Globus pallidus (tissue), 1 donor: ENCODE measurements at places on chromosomes 12 and 14.
A peak's percentile ranks its signal among the peaks of the same experiment; 100 is the strongest.

- DNase-seq: no peak
Observed at GRCh38 chr12:59010118-59010517, 89.8 kb upstream of the LRIG3 start.

DNA sequence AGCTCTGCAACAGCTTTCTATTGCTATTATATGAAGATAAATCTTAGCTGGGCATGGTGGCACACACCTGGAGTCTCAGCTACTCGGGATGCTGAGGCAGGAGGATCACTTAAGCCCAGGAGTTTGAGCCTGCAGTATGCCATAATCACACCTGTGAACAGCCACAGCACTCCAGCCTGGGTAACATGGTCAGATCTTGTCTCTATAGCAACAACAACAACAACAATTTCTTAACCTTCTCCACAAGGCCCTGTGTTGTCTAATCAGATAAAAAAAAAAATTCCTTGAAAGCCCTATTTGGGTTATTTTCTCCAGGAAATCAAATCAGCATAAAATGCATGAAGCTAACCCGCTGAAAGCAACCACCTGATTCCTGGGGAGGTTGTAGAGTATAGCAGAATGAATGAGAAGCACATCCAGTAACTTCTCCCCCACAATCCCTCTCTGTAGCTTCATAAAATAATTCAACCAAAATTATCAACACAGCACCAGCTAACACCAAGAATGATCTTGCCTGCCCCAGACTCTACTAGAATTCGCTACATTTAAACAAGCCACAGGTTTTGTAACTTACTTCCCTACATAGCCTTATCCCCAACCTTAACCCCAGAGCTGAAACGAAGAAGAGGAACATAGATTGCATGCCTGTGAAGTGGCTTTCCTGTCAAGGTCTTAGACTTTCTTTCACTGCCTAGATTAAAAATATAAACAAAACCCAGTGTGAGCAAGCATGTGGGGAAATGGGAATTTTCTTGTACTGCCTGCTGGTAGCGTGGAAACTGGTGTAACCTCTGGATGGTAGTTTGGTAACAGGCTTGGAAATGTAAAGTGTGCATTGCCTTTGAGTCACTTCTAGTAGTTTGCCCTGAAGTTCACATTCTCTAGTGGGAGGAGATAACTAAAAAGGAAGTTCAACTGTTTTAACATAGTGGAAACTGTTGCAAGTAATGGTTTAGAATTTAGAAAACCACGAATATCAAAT lies 6.0 kb upstream of the STK38L start:
- peak; percentile 41 for DNase-seq

DNA sequence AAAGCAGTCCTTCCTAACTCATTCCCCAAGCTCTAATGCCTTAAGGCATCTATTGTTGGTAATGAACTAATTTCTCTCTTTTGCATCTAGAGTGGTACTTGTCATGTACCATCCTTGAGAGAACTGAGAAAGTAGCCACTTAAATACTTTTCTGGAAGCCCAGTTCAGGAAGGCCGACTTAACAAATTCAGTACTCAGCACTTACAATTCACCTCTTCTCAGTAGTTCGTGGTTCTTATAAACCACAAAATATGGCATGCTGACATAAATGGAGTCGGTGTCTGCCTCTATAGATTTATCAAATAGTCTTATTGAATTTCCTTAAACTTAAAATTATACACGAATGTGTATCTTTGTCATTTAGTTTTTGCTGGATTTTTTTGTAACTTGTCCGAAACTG lies 9.4 kb upstream of the COCH start:
- no peak for DNase-seq

DNA sequence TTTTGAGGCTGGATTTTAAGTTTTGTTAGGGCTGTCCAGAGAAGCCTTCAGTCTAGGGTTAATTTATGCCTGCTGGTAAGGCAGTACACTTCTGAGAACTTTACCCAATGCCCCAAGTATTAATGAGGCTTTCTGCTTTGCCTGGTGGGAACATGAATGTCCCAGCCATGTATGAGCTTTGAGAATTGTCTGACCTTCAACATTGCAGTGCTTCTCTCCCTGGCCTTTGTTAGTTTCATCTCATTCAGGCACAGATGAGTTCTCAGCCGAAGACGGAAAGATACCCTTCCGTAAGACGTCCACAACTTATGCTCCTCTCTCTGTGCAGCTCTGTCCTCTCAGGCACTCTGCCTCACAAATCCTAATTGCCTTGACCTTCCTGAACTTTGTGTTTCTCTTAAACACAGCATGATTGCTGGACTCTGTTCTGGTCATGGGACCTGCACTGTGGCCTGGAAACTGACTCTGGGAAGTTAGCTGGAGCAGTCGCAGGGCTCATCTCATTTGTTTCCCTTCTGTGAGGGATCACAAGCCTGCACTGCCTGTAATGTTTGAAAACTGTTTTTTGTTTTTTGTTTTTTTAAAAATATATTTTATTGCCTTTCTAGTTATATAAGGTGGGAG lies 15.7 kb downstream of the CHPT1 start:
- peak; percentile 49 for DNase-seq

- no peak for DNase-seq
Observed at GRCh38 chr12:85569261-85569660, 266.9 kb downstream of the RASSF9 start.

DNA sequence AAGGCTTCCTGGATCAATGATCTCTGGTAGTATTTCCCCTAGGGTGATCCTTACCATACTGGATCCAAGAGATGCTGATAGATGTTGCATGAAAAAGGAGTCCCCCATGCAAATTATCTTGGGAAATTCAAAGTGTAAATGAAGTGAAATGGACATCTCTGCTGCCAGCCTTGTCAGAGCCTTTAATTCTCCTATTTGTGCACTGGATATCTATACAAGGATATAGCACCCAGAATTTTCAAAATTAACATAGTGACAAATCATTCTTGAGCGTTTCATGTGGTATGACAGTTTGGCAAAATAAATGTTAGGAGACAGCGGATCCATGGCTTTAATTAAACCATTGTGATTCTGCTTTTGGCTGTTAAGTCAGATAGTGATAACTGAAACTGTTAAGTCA lies 260.9 kb downstream of the KSR2 start:
- no peak for DNase-seq

DNA sequence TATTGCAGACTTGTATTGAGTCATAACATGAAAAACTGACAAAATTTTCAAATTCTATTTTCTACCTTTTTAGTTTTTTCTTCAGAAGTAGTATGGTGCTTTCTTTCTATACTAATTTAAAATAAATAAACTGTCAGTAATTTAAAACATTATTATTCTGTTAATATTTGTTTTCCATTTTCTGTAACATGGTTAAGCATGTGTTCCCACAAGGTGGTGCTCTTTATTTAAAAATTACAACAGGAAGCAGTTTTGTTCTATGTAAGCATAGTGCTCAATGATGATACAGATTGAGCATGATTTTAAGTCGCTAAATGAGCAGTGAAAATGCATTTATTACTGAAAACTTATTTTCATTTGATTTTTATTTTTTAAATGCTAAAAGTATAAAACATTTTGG lies 114.6 kb downstream of the PPFIA2 start:
- peak; percentile 70 for DNase-seq

- DNase-seq: no peak
Observed at GRCh38 chr12:9367201-9367600, 159.0 kb upstream of the PZP start.

- DNase-seq: no peak
Observed at GRCh38 chr12:1741154-1741949, 50.5 kb downstream of the ADIPOR2 start.

DNA sequence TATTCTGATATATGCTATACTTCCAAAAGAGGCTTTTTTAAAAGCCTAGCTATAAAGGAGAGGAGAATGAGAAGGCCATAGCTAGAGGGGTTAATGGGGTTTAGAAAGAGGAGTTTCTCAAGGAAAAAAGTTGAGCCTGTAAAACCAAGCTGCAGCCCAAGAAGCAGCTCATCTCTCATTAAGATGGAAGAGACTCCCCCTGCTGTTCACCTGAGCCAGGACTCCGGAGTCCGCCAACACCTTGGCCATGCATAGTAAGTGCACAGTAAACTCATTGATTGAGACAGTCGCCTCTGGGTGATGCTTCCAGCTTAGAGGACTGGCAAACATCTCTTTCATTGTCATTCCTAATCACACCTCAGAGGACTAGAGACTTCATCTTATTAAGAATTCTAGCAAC lies 46.2 kb downstream of the ANO2 start:
- DNase-seq: no peak

DNA sequence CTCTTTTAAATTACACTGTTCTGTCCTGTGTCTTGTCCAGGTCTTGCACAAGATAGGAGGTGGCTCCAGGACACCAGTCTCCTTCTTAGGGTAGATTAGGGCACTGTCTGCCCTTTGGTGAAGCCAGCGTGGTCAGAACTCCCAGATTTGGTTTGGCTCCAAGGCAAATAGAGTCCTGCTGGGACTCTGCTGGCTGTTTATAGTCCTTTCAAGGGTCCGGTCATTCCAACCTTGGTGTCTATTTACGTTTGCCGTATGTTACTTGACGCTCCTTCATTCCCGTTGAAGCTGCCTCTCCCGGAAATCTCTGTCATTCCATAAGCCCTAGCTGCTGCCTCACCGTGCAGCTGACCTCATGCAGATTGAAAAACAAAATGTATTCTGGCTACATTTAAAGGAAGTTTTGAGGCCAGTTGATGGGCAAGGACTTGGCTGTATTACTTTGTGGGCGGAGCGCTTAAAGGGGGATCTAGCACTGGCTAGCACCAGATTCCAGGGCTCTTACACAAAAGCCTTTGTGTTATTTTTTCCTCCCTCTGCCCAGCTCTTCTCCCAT lies 180.6 kb downstream of the AKAP6 start:
- DNase-seq: peak; percentile 99

DNA sequence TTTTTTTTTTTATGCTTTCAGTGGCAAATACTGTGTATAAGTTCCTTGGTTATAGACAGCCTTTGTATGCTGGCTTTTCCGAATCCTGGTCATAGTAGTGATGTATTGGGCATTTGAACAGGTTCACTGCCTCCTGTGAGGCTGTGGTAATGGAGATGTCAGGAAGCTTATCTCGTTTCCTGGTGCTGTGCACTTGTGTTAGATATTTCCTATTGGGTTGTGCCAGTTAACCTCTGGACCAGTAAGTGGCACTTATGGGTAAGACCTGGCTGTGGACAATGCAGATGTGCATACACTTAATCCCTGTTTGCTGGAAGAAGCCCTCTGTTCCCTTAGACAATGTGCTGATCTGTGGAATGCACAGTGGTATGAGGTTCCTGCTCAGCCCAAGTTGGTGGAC lies 135.4 kb upstream of the KITLG start:
- DNase-seq: no peak

GRCh38 chr12:2243275-2243674 lies 190.5 kb downstream of the CACNA1C start:
- no peak for DNase-seq
